Natural killer cell (primary cell): ENCODE measurements at places on chromosomes 12 and 14. TPM values are rescaled to one million over a fixed set of nuclear protein-coding genes. Genes with fewer than 3 reads are reported as not detected.

DNA sequence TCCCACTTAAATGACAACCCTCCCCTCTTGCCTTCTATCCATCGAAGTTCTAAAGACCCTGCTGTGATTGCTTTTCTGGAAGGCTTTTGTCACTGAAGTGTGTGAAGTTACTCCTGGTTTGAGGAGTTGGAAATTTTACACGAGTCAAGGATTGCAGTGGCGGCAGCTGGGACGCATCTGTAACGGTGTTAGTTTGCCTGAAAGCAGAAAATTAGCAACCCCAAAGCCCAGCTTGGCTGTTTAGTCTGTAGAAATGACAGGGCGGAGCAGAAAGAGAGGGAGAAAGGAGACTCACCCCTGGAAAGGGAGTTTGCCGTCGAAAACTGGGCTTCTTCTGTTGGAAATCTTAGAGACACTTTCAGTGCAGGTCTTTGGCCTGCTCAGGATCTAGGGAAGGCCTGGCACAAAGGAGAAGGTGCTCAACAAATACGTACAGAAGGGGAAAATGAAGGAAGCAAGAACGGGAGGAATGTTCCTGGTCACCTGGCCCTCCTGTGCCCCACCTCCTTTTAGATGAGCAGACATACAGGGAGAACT, 931 bp upstream of the MYF5 start:
- no peaks in the 10 kb centered on the region for H3K4me1 ChIP-seq
- no peak overlapping the region for H3K27ac ChIP-seq
- H3K36me3 ChIP-seq: no peaks in the 10 kb centered on the region
- H3K4me3 ChIP-seq: no peak overlapping the region

DNA sequence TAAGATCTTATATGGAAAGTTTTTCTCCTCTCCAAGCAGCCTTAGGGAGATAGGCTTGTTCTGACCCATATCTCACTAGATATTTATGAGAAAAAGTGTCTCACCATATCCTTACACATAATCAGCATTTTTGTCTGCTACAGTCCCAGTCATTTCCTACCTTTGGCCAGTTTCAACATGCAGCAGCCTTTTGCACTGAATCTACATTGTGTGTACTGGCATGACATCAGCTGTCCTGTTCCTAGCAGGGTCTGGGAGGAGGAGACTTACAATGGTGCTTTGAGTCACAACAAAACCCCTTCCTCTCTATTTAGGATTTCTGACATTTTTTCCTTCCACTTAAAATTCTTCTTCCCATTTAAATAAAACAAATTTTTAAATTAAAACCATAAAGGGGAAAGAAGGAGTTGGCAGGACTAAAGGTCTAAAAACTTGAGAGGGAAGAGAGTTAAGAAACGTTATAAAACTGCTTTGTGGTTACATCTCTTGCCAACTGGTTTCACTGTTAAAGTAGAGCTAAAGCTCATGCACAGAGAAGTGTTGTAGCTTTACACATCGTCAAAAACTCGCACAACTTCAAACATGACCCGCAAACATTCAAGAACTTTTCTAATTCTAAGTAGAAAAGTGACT, 53.3 kb upstream of the CERS5 start:
- peak overlapping the region; percentile 53 for H3K4me3 ChIP-seq
- H3K27ac ChIP-seq: peak overlapping the region; percentile 78
- DNase-seq: peak; percentile 52
- H3K36me3 ChIP-seq: no peaks in the 10 kb centered on the region

EIF2S3B gene
- total RNA-seq: 0.88 TPM

DLK1 gene
- total RNA-seq: not detected
